H4 (cell line): ENCODE measurements at places on chromosomes 6 and 20. TPM values are rescaled to one million over a fixed set of nuclear protein-coding genes. Genes with fewer than 3 reads are reported as not detected.

Gene RPN2
- 380 and 405 TPM in 2 replicates for total RNA-seq

Gene SAMD10
- total RNA-seq, result not detected in 2 replicates

Gene ZFP64
- 9.5 and 13.1 TPM in 2 replicates for total RNA-seq

Gene IL17A
- total RNA-seq, result not detected in 2 replicates

Gene UST
- total RNA-seq, result 9.3 and 11.7 TPM in 2 replicates

Gene WFDC5
- not detected in 2 replicates for total RNA-seq

Gene STMND1
- not detected in 2 replicates for total RNA-seq

Gene RGS17
- total RNA-seq, result 1.1 and 1.5 TPM in 2 replicates

DNA sequence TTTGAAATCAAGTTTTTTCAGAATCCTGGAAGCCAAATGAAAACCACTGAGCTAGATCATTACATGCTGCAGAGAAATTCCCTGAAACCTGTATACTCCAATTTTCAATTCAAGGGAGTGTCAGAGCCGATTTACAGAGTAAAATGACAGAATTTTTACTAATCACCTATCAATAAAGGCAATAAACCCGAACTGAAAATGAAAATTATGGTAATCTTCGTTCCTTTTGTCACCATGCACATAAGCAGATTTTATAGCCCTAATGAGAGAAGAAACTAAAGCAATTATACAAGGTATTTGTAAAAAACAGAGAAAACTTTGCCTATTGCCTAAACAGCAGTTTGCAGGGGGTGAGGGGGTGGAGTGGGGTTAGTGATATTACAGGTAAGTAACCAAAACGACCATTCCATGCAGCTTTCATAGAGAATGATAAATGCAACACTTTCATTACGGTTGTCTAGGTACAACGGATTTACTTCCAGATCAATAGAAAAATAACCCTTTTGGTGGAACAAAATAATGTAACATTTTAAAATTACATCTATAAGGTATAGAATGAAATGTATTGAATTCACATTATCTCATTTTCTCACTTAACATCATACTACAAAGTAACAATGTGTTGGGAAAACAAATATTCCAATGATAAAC lies 115.2 kb upstream of the BEND6 start:
- no peak for DNase-seq

DNA sequence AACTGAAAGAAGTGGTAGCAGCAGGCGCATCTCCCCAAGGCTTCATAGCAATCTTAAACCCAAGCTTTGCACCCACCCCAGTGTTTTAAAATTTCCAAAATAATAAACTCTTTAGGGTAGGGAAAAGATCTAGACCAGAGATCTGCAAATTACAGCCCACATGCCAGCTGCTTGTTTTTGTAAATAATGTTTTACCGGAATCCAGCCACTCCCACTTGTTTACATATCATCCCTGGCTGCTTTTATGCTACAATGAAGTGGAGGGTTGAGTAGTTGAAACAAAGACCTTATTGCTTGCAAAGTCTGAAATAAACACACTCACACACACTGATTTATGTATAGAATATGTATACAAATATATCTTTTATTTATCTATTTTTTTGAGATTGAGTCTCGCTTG lies 30.0 kb downstream of the SLX4IP start:
- DNase-seq, result no peak

- no peak for DNase-seq
Observed at GRCh38 chr6:156782691-156783320, 5.6 kb downstream of the ARID1B start.

GRCh38 chr6:100877851-100878250 lies 3.3 kb downstream of the ASCC3 start:
- no peak for DNase-seq

DNA sequence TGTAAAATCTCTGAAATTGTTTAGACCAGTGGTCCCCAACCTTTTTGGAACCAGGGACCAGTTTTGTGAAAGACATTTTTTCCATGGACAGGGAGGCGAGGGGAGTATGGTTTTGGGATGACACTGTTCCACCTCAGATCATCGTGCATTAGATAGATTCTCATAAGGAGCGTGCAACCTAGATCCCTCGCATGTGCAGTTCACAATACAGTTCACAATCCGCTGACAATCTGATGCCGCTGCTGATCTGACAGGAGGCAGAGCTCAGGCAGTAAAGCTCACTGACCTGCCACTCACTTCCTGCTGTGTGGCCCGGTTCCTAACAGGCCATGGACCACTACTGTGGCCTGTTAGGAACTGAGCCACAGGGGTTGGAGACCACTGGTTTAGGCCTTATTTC lies 115.2 kb downstream of the EPM2A start:
- no peak for DNase-seq

GRCh38 chr6:130598021-130598989 lies 228.9 kb upstream of the SMLR1 start:
- no peak for DNase-seq

DNA sequence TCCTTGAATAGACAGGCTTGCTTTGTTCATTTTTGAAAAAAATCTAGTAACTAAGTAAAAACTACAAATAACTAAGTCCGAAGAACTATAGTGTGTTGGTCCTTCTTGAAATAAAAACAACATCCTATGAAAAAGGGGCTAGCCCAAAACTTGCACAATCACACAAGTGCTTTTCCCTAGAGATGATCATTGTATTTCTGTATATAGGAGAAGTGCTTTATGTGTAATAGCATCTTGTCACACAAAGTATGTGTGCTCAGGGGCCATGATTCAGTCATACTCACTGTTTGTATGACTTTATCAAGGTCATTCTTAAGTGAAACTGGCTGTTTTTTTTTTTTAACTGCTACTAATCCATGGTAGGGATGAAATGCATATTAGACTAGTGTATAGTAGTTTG lies 179.8 kb downstream of the DTNBP1 start:
- DNase-seq, result no peak

DNA sequence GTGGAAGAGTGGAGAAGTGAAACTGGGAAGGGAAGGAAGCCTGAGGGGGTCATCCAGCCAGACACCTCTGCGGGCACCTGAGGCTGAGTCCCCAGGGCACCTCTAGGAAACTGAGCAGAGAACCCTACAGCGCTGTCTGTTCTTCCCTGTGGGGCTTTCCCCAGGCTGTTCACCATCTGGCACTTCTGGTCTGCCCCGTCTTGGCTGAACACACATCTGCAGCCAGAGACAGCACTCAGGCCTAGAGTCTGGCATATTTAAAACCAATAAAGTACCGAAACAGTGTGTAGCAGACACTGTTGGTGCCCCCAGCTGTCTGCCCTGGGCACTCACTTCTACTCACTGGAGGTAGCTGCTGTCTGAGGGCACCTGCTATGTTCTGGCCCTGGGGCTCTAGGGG lies 9.4 kb upstream of the ARFGEF2 start:
- no peak for DNase-seq

DNA sequence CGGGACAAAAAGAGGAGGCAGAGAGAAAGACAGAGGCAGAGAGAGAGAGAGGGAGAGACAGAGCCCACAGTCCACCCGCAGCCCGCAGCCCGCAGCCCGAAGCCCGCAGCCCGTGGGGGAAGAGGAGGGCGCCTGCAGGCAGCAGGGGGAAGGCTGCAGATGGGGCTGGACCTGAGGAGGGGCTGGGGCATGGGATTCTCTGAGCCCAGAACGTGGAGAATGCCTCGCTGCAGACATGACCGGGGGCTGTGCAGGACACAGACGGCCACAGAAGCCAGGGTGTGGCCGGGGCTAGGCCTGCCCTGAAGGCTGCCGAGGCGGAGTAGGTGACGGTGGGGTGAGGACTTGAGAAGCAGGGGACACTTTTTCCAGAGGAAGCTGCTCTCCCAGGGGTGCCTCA lies 6.5 kb upstream of the SLCO4A1 start:
- no peak for DNase-seq

DNA sequence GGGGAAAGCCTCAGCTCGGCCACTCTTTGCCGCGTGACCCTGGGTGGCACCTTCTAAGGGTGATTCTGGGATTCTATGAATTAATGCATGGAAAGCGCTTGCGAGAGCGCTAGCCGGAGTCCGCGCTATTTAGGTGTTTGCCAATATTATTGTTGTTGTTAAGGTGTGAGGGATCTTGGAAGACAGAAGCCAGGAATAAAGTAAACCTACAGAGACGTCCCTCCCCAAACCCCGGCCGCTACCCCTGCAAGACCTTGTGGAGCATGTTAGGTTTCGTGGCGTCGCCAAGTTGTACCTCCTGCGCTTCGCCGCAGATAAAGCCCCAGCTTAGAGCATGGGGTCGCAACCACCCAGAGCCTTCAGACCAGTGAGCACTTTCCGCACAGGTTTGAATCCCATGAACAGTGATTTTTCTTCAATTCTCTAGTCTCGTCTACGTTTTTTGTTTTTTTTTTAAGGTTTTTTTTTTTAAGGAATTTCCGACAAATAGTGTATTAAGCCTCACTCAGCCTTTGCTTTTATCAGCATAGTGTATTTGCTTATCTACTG lies 16.9 kb upstream of the ZSCAN9 start:
- DNase-seq, result no peak

DNA sequence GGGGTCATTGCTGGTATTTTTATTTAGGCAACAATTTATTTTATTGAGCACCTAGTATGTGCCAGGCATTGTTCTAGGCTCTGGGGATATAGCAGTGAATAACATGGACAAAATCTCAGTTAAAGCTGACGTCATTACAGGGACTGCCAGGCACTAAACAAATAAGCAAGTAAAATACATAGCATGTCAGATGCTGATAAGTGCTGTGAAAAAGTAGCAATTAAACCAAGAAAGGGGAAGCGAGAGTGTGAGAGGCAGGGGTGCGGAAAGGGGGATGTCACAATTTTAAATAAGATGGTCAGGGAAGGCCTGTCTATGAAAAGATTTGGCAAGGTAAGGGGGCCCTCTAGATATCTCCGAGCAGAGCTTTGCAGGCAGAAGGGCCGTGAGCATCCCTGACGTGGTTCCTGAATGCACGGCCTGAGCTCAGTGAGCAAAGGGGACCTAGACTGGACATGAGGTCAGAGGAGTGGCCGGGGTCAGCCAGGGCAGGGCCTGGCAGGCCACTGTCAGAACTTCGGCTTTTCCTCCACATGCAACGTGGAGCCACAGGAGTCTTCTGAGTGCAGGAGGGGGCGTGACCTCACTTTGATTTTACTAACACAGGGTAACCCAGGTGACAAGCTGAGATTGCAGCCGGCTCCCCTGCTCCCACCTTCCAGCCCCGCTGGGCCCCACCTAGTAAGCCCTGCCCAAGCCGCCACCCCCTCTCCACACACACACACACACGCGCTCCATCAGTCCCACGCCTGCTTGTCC lies 24.2 kb upstream of the SIRPA start:
- DNase-seq, result no peak

- no peak for DNase-seq
Observed at GRCh38 chr6:107510108-107510507, 20.2 kb downstream of the SOBP start.

- DNase-seq, result peak; percentile 48
Observed at GRCh38 chr6:33929575-33930288, 125.9 kb upstream of the MLN start.

DNA sequence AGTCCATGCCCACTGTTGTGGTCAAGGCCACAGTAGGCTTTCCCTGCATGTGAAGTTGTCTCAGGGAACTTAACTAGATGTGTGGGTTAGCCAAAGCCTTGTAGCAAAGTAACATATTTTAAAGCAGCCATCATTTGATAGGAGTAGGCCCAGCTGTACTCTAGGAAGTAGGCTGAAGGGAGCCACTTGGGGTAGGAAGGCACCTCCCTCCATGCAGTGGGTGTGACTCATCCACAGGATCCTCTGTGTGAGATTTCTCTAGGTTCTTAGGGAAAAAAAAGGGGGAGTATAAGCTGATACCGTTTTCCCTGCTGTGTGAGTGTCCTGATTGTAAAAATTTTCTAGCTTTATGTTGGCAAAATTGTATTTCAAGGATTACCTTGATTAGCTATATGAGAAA lies 44.7 kb downstream of the VAPB start:
- DNase-seq, result peak; percentile 31

- DNase-seq, result peak; percentile 7
Observed at GRCh38 chr6:138109042-138109997, 2.1 kb upstream of the PERP start.

DNA sequence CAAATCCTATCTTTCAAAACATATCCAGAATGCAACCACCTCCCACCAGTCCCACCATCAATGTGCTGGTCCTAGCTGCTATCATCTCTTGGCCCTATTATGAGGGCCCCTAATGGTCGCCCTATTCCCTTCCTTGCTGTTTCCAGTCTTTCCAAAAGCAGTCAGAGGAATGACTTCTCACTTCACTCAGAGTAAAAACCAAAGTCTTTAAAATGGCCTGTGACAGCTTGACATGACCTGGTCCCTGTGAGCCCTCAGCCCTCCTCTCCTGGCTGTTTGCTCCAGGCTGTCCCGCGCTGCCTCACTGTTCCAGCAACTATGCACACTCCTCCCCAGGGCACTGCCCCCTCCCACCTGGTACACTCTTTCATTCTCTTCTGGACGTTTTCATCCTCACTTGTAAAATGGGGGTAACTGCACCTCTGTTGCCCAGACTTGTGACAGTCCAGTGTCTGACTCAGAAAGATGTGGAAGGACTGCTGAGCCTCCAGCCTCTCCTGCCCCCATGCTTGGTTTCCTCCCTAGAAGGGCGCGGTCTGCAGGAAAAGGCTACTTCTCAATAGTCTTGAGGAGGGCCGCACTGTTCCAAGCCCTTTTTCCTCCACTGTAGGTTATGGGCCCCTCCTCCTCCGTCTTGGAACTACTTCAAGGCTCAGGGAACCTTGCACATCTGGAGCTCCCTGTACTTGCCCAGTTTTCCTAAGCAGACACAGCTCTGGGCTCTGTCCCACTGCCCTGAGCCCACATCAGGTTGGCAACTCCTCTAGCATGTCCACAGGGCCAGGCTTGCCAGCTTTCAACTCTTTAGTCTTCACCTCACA lies 64.7 kb downstream of the MYH7B start:
- no peak for DNase-seq

GRCh38 chr20:9301129-9302090 lies 213.0 kb upstream of the LAMP5 start:
- peak; percentile 84 for DNase-seq

DNA sequence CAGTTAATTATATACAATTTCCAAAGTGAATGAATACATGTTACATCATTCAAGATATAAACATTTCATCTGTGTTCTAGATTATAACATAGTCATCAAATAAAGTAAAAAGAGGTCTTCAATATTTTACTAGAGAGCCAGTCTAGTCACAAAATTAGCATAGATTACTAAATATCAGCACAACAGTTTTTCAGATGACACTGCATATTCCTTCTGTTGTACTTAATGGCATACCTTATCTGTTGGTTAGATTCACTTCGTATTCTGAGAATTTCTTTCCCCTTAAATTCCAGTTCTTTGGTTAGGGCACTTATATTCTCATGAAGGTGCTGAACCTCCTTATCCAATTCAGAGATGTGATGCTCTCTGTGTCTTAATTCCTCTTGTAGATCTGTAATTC lies 39.8 kb upstream of the MCM9 start:
- DNase-seq, result no peak

- DNase-seq, result no peak
Observed at GRCh38 chr6:87075168-87075567, 19.7 kb downstream of the CGA start.

- no peak for DNase-seq
Observed at GRCh38 chr6:56866917-56867522, 87.9 kb upstream of the BEND6 start.
